ENCODE measurements at places on chromosomes 6 and 20.

- no peak for DNase-seq
Measured at GRCh38 chr6:99606656-99607415, at the start of gene PRDM13. TSS of gene PRDM13 (plus strand) at chr6:99606833. CDS start at chr6:99607035, 202 bp downstream.

- DNase-seq: no peak
Measured at GRCh38 chr20:57509665-57510237, 15.2 kb downstream of the CTCFL start.

GRCh38 chr20:24489193-24489592 lies 19.8 kb downstream of the SYNDIG1 start:
- DNase-seq: no peak

DNA sequence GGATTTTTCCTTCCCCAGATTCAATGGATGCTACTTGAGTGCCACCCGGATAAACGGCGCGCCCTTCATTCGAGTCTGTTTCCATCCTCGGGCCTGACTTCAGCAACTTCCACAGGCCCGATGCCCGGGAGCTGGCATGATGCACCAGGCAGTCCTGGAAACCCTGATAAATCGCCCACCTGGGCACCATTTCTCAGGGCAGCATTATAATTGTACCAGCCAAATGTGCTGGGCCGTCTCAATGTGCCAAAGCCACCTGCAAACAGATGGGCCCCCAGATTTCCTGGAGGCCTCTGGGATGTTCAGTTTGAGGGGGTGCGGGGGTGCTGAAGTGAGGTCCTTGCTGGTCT lies 65.8 kb downstream of the NOL4L start:
- DNase-seq: no peak

GRCh38 chr6:15521582-15521981 lies 141.2 kb downstream of the DTNBP1 start:
- DNase-seq: no peak

DNA sequence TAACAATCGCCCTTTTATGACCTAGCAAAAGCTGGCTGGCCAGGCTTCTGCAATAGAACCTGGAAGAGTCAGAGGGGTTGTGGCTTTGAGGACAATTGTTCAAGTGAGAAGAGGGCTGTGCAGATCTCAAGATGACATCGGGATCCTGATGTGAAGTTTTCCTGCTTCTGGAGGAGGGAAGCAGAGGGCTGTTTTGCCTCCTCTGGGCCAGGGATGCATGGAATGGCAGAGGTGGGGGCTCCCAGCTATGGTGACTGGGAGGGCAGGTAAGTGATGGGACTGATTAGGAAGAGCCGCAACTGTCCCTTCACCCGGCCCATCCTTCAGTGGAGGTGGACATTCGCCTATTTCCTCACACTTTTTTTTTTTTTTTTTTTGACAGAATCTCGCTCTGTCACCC lies 43.4 kb upstream of the BLCAP start:
- DNase-seq: no peak

- no peak for DNase-seq
Measured at GRCh38 chr20:30488941-30489613, 768.4 kb upstream of the DEFB115 start.
